ENCODE measurements at places on chromosomes 3 and 15. TPM values are rescaled to one million over a fixed set of nuclear protein-coding genes. Genes with fewer than 3 reads are reported as not detected.

DNA sequence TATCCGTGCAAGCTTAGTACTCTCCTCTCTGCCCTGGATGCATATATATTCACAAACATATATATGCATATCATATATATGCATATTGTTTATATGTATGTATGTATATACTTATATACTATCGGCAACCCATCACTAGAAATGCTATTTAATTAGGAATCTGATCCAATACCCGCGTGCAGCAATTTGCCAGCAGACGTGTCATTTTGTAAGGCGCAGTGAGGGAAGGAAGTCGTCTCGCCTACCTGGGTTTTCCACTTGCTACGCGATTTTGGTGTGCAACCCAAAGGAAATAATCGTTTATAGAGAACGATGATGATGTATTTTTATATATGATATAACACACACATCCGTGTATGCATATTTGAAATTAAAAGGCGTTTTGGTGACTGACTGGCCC, 5.6 kb upstream of the FEZF2 start:
- DNase-seq, result no peak

The EBLN2 gene
- 4.8 TPM for polyA plus RNA-seq

The GOLGA6A gene
- not detected for polyA plus RNA-seq

The NUP210 gene
- polyA plus RNA-seq, result 28.6 TPM

GRCh38 chr3:101259485-101260341, 60.7 kb downstream of the IMPG2 start:
- DNase-seq, result no peak

GRCh38 chr3:161549261-161549660, 52.7 kb downstream of the OTOL1 start:
- DNase-seq, result no peak

The CPLX3 gene
- polyA plus RNA-seq, result not detected

The MASP1 gene
- 428 TPM for polyA plus RNA-seq

The SPESP1 gene
- not detected for polyA plus RNA-seq
